ENCODE measurements at places on chromosomes 1 and 21. TPM values are rescaled to one million over a fixed set of nuclear protein-coding genes. Genes with fewer than 3 reads are reported as not detected.
A peak's percentile ranks its signal among the peaks of the same experiment; 100 is the strongest.

DNA sequence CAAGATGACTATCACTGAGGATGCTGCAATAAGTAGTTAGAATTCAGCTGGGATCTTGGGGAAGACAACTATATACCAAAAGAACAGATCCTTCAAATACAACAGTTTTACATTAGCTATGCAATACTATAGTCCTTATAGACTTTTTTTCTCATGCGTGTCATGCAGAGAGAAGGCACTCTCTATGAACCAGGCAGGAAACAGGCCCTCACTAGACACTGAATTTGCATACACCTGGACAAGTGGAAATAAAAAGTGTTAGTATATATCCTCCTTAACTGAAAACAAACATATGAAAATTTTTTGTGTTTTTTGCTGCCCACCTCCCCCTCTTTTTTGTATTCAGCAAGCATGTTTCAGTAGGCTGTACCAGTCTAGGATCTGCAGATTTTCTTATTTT is 29.9 kb downstream of the TMCO1 start:
- no peak for DNase-seq

- no peak for DNase-seq
Measured at GRCh38 chr1:226425004-226425378, 17.1 kb upstream of the PARP1 start.

GRCh38 chr1:84143796-84144565 is at the start of gene PRKACB:
Gene PRKACB (plus strand): TSS chr1:84144271. CDS start chr1:84144362, 91 bp downstream.
- peak; percentile 10 for DNase-seq

Gene GJA9
- total RNA-seq: not detected

DNA sequence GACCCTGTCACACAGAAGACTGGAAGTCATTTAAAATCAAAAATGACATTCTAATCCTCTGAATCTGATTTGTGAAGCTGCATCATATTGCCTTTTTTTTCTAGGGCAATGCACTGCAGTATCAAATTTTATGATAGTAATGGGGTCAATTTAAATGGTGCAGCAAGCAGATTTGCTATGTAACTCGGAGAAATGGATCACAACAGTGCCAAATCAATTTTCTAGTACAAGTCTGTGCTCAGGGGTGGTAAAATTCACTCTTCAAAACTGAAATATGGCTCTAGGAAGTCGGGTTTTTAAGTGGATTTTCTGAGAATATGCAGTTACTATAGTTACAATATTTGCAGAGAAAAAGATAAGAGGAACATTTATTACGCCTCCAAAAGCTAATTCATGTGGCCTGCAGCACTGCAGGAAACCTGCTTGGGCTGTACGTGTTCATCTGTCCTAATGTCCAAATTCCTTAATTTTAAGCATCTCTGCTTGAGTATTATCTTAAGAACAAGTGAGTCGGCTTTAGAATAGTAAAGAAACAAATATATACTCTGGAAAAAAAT is 31.5 kb downstream of the HLCS start:
- DNase-seq: no peak

Gene RUSC1
- total RNA-seq: 27.5 TPM

Gene FAM78B
- total RNA-seq: 0.72 TPM

DNA sequence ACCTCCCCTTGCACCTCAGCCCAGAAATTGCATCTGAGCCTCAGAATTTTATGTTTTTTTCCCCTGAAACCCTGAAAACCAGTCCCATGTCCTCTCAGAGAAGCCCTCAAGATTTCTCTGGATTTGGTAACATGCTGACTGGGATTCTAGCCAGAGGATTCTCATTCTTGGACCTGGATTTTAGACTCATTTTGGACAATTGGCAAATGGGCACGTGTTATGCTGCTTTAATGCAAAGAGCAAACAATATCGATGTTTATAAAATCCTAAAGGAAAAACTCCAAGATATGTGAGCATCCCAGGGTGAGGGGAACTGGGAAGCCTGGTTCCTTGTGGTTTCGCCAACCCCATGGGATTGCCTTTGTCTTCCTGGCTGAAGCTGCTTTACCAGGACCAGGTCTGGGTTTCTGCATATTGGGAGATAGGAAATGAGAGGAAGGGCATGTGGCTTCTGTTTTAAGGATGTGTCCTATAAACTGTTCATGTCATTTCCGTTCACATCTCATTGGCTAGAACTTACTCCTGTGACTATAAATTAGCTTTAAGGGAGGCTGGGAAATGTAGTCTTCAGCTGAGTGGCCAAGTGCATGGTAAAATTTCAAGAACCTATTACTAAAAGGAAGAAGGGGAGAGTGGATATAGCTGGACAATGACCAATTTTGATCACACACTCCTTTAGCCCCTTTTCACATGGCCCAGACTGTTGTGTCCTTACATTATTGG is 27.2 kb upstream of the BCL10 start:
- DNase-seq: no peak

DNA sequence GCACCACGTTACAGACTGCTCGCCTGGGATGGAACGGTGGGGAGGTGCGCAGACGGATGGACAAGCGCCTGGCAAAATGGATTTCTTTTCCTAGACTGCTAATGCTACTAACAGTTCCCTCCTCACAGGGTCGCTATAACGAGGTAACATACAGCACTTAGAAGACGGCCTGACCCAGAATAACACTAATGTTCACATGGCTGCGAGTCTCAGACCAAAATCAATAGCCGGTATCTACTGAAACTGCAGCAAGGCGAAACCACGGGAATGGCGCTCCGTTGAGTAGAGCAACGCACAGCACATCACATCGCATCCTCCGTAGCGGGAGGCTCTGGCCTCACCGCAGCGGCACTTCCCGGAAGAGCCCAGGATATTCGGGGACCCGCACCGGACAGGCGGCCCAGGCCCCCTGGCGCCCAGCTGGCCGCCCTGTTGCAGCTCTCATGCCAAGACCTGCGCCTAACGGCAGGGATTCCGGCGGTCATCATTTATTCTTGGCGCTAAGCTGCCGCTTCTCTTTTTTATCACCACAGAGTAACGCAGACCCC is 46.6 kb downstream of the VPS26C start:
- no peak for DNase-seq

Gene SLC22A15
- 0.60 TPM for total RNA-seq

Gene CADM3
- 10.1 TPM for total RNA-seq

Gene CYYR1
- total RNA-seq: not detected

GRCh38 chr1:61121631-61122030 is 39.3 kb downstream of the NFIA start:
- no peak for DNase-seq

DNA sequence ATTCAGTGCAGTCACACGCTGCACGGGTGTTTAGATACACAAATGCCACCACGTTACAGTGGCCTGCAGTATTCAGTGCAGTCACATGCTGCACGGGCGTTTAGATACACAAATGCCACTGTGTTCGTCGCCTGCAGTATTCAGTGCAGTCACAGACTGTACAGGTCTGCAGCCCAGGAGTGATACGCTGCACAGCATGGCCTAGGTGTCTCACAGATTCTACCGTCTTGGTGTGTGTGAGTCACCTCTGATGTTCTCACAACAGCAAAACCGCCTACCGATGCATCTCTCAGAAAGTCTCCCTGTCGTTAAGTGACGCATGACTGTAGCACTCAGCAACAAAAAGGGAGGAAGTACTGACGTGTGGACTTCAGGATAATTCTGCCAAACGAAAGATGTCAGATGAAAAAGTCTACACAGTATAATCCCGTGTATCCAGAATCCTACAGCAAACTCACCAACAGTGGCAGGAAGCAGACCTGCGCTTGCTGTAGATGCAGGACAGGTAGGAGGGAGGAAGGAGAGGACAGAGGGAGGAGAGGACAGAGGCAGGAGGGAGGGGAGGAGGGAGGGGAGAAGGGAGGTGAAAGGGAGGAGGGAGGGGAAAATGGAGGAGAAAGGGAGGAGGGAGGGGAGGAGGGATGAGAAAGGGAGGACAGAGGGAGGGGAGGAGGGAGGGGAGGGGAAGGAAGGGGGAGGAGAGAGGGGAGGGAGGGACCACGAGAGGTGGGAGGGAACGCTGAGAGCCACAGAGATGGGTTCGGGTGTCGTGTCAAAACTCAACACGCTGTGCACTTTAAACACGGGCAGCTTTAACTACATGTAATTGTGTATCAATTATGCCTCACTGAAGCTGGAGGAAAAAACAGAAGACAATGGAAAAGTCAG is 36.3 kb upstream of the PCBP3 start:
- peak; percentile 82 for DNase-seq

Gene C1orf116
- not detected for total RNA-seq

Gene RGS8
- not detected for total RNA-seq

DNA sequence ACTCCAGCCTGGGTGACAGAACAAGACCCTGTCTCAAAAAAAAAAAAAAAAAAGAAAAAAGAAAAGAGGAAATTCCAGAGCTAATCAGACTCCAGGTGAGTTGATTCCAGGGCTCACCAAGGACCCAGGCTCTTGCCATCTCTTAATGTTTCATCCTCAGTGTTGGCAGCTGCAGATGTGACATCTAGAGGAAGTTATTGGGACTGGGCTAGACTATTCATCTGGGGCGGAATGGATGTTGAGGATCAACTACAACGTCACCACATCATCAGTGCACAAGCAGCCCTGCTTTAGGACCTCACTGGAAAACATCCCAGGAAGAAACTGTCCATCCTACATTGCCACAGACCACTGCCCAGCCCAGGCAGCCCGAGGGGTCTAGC is 28.6 kb upstream of the PARP1 start:
- DNase-seq: no peak

- no peak for DNase-seq
Measured at GRCh38 chr1:7279769-7280168, 491.3 kb upstream of the VAMP3 start.

DNA sequence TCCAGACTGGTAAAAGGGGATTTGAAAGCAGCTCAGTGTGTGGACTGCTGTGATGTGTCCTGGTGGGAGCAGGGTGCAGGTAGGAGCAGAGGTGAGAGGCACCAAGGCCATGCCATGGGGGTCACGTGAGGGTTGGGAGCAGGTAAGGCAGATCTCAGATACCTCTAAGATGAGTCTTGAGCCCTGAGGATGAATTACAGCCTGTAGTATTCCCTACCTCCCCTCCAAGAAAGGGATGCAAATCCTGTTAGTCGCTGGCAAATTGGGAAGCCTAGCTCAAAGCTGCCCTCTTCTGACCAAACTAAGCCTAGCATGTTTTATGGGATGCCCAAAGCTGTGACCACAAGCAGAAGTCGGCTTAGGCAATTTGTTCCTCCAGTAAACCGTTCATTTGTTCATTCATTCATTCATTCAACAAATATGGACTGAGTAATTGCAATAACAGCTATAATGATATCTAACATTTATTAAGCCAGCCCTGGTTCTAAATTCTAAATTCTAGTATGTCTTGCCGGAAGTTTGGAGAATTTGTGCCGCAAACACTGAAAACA is 3.9 kb upstream of the NUAK2 start:
- peak; percentile 65 for DNase-seq

GRCh38 chr1:11652203-11652780 is 1.9 kb downstream of the FBXO2 start:
- no peak for DNase-seq

GRCh38 chr21:45282283-45283034 is 5.2 kb downstream of the POFUT2 start:
- no peak for DNase-seq

GRCh38 chr1:243973169-243973568 is 77.9 kb upstream of the ZBTB18 start:
- DNase-seq: no peak

DNA sequence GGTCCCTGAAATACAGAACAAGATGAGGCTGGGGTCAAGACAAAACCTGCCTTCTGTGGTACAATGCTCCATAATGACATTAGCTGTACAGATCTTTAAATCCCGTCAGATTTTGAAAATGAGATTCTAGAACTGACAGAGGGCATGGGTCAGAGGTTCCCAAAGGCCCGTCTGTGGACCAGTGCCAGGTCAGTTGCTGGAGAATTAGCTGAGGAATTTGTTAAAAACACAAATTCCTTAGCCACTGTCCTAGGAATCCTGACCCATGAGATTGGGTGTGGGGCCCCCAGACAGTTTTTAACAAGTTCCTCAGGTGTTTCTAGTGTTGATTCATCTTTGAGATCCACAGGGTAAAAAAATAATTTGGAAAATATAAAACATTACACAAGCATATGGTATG is 97.0 kb downstream of the SIPA1L2 start:
- no peak for DNase-seq

DNA sequence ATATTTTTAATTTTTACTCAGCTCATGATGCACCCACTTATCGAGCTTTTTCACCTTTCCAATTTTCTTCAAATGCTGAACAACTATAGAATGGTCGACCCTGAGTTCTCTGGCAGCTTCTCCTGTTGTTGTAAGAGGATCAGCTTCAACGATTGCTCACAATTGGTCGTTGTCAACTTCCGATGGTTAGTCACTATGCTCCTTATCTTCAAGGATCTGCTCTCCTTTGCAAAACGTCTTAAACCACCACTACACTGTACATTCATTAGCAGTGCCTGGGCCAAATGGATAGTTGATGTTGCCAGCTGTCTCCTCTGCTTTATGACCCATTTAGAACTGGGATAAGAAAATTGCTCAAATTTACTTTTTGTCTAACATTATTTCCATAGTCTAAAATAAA is 385.9 kb upstream of the LYPLAL1 start:
- no peak for DNase-seq

DNA sequence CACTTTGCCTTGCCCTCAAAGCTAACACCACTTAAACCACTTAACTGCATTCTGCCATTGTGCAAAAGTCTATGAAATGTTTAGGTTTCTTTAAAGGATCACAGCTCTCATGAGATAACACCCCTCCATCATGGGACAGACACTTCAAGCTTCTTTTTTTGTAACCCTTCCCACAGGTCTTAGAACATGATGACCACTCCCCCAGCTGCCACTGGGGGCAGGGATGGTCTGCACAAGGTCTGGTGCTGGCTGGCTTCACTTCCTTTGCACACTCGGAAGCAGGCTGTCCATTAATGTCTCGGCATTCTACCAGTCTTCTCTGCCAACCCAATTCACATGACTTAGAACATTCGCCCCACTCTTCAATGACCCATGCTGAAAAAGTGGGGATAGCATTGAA is 7.7 kb downstream of the ADAMTS1 start:
- no peak for DNase-seq

DNA sequence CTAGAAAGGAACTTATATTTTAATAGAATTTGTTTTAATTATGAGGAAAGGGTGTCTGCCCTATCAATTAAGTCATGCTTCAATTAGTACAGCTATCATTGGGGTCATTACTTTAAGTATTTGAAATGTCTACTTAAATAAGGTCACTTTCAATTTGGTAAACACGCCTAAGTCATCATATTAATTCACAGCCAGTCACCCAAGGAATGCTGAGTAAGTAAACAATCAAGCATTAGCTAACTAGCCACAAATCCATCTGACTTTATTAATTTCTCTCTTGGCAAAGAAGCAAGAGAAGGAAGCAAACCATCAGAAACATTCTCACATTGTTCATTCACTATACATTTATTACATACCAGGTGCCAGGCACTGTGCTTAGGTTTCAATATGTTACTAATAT is 1.2 kb upstream of the LRRC52 start:
- DNase-seq: no peak

Gene FAM177B
- not detected for total RNA-seq

Gene MCOLN3
- 1.4 TPM for total RNA-seq

GRCh38 chr1:62237361-62237760 is 42.7 kb downstream of the L1TD1 start:
- no peak for DNase-seq

DNA sequence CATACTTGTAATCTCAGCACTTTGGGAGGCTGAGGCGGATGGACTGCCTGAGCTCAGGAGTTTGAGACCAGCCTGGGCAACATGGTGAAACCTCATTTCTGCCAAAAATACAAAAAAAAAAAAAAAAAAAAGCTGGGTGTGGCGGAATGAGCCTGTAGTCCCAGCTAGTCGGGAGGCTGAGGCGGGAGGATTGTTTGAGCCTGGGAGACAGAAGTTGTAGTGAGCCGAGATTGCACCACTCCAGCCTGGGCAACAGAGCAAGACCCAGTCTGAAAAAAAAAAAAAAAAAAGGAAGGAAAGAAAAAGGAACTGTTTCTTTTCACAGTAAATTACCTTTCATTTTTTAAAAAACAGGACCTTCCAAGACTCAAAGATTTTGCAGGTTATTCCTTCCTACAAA is 29.5 kb downstream of the LIN9 start:
- DNase-seq: no peak
